ENCODE measurements at places on chromosomes 5 and 9.

- no peak for DNase-seq
These were observed 20.3 kb downstream of the MFAP3 start for GRCh38 chr5:154059039-154059430.

DNA sequence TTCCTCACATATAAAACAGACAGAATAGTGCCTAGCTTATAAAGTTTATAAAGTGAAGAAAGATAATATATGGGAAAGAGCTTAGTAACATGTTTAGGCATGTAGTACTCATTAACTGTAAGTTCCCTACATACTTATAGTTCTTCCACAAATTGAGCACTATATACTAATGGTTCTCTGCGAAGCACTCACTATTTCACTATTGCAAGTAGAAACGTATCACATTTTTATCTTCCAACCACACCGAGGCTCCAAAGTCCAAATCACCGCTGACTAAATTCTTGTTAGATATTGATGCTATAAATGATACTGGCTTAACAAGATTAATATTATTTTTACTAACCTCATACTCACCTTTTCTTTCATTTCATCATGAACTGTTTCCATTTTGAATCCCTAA, 61.0 kb downstream of the FBXW11 start:
- DNase-seq, result no peak

- no peak for DNase-seq
These were observed 20.0 kb upstream of the SH3PXD2B start for GRCh38 chr5:172474293-172474692.

DNA sequence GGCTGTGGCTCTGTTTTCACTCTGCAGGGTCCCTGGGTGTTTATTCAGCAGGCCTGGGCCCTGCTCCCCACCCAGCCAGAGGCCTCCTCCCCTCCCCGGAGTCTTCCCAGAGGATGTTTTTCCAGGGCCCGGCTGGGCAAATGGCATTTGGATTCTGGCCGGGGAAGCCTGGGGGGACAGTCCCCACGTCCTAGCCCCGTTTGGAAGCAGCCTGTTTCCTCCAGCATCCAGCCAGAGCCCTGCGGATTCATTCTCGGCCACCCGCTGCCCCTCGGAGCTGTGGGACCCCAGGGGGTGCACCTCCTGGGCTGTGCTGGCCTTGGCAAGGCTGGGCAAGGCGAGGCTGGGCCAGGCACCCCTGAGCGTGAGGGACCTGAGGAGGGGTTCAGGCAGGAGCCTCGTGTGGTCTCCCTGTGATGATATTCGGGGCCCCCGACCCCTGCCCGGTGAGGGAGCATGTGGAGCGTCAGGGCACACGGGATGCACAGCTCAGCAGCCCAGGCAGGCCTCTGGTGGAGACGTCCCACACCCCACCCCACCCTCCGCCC, 48.8 kb upstream of the EGFL7 start:
- DNase-seq, result no peak

Data from caudate nucleus (tissue), 63 donors.